ENCODE measurements at places on chromosomes 7 and 10. TPM values are rescaled to one million over a fixed set of nuclear protein-coding genes. Genes with fewer than 3 reads are reported as not detected.

Gene BRI3
- 10.3 TPM for total RNA-seq

Gene POU6F2
- 3.7 TPM for total RNA-seq

Gene LIPN
- total RNA-seq: 0.25 TPM

Gene FAM241B
- 12.8 TPM for total RNA-seq

Gene ZNF804B
- total RNA-seq: 4.7 TPM

Gene SPDYE11
- under 0.01 TPM for total RNA-seq

Gene LIPA
- 25.3 TPM for total RNA-seq

Gene NPFFR1
- 1.5 TPM for total RNA-seq

Gene TMEM248
- total RNA-seq: 36.6 TPM

Gene GIMAP1
- 0.49 TPM for total RNA-seq

Gene CRHR2
- total RNA-seq: 0.98 TPM

Gene C10orf62
- not detected for total RNA-seq

Gene FAM53B
- total RNA-seq: 17.0 TPM

Gene SVOPL
- total RNA-seq: 0.25 TPM

Gene RAPGEF5
- total RNA-seq: 64.7 TPM

Gene CTTNBP2
- 52.9 TPM for total RNA-seq

Gene ZP3
- total RNA-seq: 0.49 TPM

Gene HECW1
- 35.4 TPM for total RNA-seq

Gene TAS2R5
- 1.5 TPM for total RNA-seq

Gene PSPH
- 20.7 TPM for total RNA-seq

Gene ASB10
- total RNA-seq: not detected

Gene SP8
- 4.9 TPM for total RNA-seq

Gene ELFN1
- 5.4 TPM for total RNA-seq

Gene TMEM229A
- 0.74 TPM for total RNA-seq

Gene MTERF1
- total RNA-seq: 16.7 TPM

Gene FAM25A
- not detected for total RNA-seq

Gene PODXL
- total RNA-seq: 21.6 TPM

Gene ACSL5
- total RNA-seq: 2.0 TPM

Gene C10orf95
- total RNA-seq: under 0.01 TPM

Gene CYP3A5
- total RNA-seq: under 0.01 TPM

Gene TCERG1L
- total RNA-seq: 2.0 TPM

Gene AASS
- 15.2 TPM for total RNA-seq

Gene MCM10
- total RNA-seq: 2.0 TPM

Gene LRRD1
- 0.74 TPM for total RNA-seq

Gene SPACDR
- total RNA-seq: 0.25 TPM

Gene ANK3
- total RNA-seq: 305 TPM

Gene RARRES2
- 12.0 TPM for total RNA-seq

Gene CTAGE8
- total RNA-seq: 0.25 TPM

Gene GIMAP2
- total RNA-seq: 1.5 TPM

Gene PTPN20
- total RNA-seq: 4.7 TPM

Gene LSM8
- total RNA-seq: 51.4 TPM

Gene KIAA1549
- total RNA-seq: 40.6 TPM
